Renal cortex interstitium (tissue), 15 donors: ENCODE measurements at places on chromosomes 1 and 21.

DNA sequence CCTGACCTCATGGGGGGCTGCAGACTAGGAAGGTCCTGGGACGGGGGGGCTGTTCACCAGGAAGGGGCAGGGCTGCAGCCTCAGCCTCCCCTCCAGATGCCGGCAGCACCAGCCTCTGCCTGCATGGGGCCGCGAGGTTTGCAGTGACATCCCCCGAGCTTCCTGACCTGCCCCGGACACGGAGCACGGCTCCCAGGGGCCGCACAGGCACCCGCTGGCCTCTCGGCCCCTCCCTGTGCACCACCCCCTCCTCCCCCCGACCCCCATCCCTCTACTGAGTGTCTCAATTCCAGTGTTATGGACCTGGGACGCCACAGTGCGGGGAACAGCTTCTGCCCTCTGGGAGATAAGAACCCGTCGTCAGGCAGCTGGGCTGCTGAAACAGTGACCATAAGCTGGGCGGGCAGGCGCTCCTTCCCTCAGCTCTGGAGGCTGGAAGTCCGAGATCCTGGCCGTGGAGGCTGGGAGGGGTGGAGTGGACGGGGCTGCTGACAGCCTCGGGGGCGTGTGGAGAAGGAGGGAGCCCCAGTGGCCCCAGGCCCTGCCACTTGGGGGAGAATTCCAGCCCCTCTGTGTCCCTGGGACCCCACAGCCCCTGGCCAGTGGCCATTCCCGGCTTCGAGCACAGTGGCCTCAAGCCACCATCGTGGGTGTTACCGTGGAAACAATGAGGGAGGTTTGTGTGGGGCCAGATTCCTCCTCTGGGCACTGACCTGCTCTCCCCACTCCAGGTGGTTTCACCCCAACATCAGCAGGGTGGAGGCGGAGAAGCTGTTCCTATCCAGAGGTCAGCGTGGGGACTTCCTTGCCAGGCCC is 11.6 kb downstream of the RNF223 start:
- no peak for DNase-seq

DNA sequence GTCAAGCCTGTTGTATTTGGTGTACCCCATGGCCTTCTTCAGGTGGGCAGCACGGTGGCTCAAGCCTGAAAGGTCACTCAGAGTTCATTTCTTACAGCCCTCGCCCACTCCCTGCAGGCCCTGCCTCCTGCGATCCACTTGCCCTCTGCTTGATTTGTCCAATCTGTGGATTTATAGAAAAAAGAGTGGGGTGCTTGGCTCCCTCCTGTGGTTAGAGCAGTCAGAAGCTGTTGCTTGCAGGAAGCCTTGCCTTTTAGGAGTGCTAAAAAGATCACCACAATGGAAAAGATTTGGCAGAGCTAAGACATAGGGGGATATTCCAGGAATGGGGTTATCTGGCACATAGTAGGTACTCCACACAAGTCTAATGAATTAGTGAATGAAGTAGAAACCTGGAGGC is 108.0 kb upstream of the TRABD2B start:
- DNase-seq, result no peak

DNA sequence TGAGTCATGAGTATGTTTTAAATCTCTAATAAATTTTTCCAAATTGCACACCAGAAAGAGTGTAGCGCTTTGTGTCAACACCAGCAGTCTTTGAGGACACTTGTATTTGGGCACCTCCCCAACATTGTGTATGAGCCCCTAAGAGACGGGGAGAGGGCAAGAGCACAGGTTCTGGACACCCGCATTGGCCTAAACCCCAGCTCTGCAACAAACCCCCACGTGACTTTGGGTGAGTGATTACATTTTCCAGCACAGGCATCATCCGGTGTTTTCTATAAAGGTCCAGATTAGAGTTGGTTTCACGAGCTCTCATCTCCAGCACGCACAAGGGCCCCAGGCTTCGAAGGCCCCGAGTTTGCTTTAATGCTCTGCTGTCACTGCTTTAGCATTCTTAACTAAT is 66.3 kb upstream of the SLC45A1 start:
- DNase-seq, result no peak

DNA sequence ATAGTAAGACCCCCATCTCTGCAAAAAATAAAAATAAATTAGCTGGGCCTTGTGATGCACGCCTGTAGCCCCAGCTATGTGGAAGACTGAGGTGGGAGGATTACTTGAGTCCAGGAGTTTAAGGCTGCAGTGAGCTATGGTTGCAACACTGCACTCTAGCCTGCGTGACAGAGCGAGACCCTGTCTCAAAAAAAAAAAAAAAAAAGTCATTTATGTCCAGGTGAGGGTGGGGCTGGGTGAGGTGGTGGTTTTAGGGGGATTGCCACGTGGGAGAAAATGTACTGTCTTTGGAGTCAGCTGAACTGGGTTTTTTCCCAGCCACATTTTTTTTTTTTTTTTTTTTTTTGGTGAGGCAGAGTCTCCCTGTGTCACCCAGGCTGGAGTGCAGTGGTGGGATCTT is 6.7 kb downstream of the PIK3CD start:
- no peak for DNase-seq

GRCh38 chr1:161836018-161836417 is 69.9 kb downstream of the ATF6 start:
- DNase-seq, result no peak

- no peak for DNase-seq
Measured at GRCh38 chr21:34372321-34372720, 3.0 kb upstream of the SMIM11 start.

DNA sequence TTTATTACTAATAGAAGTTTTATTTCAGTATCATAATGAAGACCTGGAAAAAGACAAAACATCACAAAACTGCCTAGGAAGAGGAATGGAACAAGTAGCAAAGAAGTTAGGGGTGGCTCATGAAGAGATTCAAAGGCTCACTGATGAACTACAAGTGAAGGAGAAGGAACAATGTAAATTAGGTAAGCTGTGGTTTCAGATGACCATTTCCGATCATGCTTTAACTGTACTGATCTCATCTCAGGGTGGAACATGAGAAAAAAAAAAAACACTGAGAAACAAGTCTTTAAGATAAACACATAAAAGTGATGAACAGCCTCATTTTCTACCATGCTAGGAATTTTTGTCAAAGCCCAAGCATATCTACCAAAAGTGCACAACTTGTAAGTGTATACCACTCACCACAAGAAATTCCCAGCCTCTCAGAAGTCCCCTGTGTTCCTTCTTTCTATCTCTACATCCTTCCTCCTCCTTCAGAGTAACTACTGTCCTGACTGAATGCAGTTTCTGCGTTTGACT is 19.6 kb downstream of the CCDC30 start:
- DNase-seq, result no peak

GRCh38 chr1:183075861-183076260 is 52.6 kb downstream of the LAMC1 start:
- no peak for DNase-seq

DNA sequence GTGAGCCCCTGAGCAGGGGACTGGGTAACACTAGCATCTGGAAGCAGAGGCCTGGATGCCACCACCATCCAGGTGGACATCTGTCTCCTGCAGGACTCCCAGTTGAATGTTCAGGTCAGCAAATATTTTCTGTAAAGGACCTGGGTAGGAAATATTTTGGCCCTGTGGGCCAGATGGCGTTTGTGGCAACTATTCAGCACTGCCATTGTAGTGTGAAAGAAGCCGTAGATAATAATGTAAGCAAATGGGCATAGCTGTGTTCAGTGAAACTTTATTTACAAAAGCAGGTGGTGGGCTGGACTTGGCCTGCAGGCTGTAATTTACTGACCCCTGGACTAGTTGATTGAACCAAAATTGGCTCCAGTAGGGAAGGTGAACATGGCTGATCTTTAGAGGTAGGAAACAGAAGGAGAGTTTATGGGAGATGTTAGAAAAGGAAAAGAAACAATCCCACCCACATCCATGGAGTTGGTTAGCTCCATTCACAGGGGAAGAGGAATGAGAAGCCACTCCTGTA is 20.0 kb upstream of the CD101 start:
- DNase-seq, result no peak

- no peak for DNase-seq
Measured at GRCh38 chr1:205339197-205339702, 17.5 kb downstream of the KLHDC8A start.

GRCh38 chr1:219266524-219266923 is 92.8 kb downstream of the LYPLAL1 start:
- no peak for DNase-seq

- no peak for DNase-seq
Measured at GRCh38 chr1:17158961-17159360, 39.7 kb upstream of the PADI2 start.

DNA sequence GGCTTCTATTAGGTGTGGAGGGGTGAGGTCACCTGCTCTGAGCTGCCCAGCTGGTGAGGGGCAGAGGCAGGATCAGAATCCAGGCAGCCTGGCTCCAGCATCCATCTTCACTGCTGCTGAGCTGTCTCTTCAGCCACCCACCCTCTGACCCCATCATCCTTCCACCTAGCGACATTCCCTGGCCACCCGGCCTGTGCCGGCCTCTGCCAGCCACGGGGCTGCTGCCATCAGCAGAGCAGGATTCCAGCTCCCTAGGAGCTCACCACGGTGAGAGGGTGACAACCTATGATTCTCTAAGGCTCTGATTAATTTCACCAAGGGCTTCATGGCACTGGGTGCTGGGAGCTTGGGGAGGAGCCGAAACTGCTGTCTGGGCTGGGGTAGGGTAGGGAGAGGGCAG is 32.1 kb downstream of the ALPL start:
- no peak for DNase-seq

GRCh38 chr1:187790724-187791123 is 962.0 kb downstream of the PLA2G4A start:
- DNase-seq, result no peak
